Caki2 (cell line): ENCODE measurements at places on chromosomes 6 and 20. TPM values are rescaled to one million over a fixed set of nuclear protein-coding genes. Genes with fewer than 3 reads are reported as not detected.

The RXRB gene
- 25.1 and 30.0 TPM in 2 replicates for total RNA-seq

The ZNF391 gene
- 0.06 and 4.0 TPM in 2 replicates for total RNA-seq

The CALHM5 gene
- 3.0 and 3.2 TPM in 2 replicates for total RNA-seq

The LY86 gene
- not detected in 2 replicates for total RNA-seq

The LHFPL5 gene
- total RNA-seq, result 1.0 TPM in 1 of 2 replicates, not detected in the other

The PRR18 gene
- total RNA-seq, result not detected in 2 replicates

The HLA-DQB1 gene
- not detected in 2 replicates for total RNA-seq

The NRSN1 gene
- total RNA-seq, result not detected in 2 replicates

The UST gene
- 0.37 and 0.61 TPM in 2 replicates for total RNA-seq

The PHACTR1 gene
- total RNA-seq, result not detected in 2 replicates

The C6orf163 gene
- not detected in 2 replicates for total RNA-seq

The BEND6 gene
- 7.7 and 25.6 TPM in 2 replicates for total RNA-seq

The EYS gene
- total RNA-seq, result not detected in 2 replicates

The SYNDIG1 gene
- 0.09 and 0.44 TPM in 2 replicates for total RNA-seq

The MAFB gene
- total RNA-seq, result 0.03 TPM in 1 of 2 replicates, not detected in the other

The MPIG6B gene
- total RNA-seq, result not detected in 2 replicates

The TINAG gene
- 62.1 and 114 TPM in 2 replicates for total RNA-seq

The PXT1 gene
- 0.20 TPM in 1 of 2 replicates, not detected in the other for total RNA-seq

The HLA-A gene
- 1,302 and 1,396 TPM in 2 replicates for total RNA-seq

The B3GALT4 gene
- not detected in 2 replicates for total RNA-seq

The PPT2 gene
- total RNA-seq, result 27.3 and 270 TPM in 2 replicates

The SLA2 gene
- total RNA-seq, result 0.27 TPM in 1 of 2 replicates, not detected in the other

The WFDC12 gene
- total RNA-seq, result not detected in 2 replicates

The ADAM33 gene
- total RNA-seq, result not detected in 2 replicates

The PDE10A gene
- total RNA-seq, result 0.32 and 4.6 TPM in 2 replicates

The TCF19 gene
- 34.9 and 37.6 TPM in 2 replicates for total RNA-seq

The TTBK1 gene
- not detected in 2 replicates for total RNA-seq

The TRIM15 gene
- total RNA-seq, result not detected in 2 replicates
